Skeletal muscle cell (primary cell): ENCODE measurements at places on chromosomes 6 and 20.

DNA sequence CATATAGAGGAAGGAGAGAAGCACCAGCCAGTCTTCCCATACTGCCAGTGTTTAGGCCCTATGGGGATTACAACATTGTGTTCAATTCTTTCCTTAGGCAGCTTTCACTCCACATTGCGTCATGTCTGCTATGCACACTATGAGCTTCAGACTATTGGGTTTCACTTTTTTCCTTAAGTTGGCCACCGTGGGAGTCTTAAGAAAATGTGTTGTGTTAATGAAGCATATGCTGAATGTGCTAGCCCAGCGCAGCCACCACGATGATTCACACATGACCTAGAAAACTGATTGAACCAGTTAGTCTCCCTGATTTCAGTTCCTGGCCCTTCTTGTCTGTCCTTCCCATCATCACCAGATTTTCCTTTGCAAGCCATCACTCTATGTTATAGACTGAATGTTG lies 21.5 kb downstream of the TUBB2B start:
- peak; percentile 98 for DNase-seq

- no peak for DNase-seq
These were observed 751.0 kb downstream of the CD109 start for GRCh38 chr6:74447013-74447412.

DNA sequence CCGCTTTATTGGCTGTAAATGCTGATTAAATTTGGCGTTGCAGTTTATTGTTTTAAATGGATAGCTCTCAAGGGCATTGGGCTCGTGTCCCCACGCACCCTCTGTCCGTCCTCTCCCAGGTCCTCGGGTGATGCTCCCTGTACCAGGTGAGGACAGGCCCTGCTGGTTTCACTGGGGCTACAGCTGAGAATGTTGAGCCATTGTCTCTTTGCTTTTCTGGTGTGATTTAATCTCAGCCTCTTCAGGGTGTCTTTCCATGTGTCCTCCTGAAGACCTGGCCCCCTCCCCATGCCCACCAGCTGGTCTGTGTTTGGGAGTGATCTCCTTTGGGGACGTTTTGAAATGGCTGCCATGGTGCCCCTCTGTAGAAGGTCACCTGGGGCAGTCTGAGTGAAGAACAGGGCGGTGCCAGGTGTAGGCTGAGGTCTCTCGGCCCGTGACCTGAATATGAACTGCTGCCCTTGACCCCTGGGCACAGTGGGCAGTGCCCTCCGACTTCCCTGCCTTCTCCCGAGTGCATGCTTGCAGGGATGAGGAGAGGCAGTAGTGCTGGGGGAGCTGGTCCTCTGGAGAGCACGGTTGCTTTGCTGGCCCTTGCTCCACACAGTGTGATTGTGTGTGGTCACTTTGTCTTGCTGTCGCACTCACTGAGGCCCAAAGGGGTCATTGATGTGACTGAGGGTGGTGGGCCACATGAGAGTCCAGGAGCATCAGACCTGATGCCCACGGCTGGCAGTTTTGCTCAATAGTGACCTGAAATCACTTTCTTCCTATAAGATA lies 12.4 kb upstream of the C20orf204 start:
- no peak for DNase-seq

DNA sequence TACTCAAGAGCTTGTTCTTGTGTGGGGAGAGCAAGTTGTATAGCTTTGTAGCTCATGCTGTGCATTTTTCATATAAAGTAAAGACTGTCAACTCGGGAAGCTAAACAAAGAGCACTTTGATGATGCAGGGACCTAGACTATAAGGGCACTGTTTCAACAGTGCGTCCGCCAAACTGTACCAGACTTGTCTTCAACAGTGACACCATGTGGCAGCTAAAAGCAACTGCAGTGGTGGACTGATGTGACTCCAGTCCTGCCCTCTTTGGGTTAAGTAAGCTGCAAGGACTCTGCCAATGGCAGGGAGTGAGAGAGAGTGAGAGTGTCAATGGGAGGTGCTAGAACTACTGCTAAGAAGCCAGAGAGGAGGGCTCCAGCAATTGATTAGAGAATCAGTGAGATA lies 48.1 kb upstream of the MC3R start:
- no peak for DNase-seq

- no peak for DNase-seq
These were observed 7.0 kb upstream of the RIN2 start for GRCh38 chr20:19750907-19751636.

GRCh38 chr20:1376408-1377270 lies 16.2 kb downstream of the FKBP1A start:
- no peak for DNase-seq

DNA sequence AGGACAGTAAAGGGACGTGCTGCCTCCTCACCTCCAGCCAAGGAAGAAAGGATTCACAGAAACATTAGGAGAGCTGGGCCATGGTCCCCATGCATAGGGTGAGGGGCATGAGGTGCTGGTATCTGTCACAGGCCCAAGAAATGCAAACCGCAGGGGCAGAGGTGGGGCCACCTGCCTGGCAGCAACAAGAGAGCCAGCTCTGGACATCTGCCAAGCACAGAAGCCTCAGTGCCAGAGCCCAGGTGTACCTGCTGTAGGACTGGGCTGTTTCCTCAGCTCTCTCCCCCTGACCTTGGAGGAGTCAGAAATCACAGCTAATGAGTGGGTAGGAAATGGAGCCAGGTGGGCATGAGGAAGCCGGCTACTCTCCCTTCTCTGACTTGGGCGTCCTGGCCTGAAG lies 45.3 kb downstream of the SLC2A12 start:
- no peak for DNase-seq

DNA sequence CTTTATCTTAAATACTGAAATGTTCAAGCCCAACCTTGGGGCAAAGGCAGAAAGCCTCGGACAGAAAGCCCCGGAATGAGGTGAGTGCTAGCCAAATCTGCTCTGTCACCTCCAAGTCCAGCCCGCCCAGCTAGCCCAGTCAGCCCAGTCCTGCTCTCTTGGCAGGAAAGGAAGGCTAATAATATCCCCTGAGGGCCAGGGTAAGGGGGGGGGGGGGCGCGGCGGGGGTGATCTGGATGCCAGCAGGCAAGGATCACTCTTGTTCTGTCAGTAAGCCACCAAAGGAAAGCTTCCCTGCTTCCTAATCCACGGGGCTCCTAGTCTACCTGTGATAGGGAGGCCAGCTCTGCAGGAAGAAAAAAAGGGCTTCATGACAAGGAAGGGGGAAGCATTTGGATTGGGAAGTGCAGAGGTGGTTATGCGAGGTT lies 1.1 kb downstream of the NDRG3 start:
- DNase-seq, result no peak

DNA sequence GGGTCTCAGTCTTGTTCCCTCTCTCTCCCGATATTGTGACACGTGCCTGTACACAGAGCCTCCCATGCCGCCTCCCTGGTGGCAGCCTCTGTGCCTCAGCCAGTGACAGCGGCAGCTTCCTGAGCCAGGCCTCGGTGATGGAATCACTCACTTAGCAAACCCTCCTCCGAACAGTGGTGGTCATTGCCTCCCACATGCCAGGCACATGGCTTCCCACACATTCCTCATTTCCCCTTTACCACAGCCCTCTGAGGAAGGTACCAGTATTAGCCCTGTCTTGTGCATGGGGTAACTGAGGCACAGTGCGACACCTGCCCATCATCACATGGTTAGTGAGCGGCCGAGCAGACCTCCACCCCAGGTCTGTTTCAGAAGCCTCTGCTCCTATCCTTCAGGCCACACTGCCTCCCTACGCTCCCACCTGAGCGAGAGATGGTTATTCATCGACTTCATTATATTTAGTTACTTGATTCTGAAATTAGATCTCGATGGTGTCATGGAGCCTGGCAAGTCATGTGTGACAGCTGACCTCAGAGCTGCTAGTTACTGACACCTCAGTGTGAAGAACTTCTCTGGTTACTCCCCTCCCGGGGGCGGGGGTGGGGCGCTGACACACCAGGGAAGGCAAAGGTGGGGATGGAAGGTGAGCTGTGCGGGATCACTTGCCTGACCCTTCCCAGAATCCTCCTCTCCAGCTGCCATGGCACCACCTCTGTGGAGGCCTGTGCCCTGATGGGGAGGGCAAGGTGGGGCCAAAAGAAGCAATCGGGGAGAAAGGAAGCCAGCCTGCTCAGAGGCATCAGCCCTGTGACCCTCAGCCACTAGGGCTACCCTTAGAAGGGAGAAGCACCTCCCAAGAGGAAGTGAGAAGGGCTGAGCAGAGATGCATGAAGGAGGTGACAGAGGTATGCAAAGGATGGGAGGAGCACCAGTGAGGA lies 17.9 kb downstream of the MDGA1 start:
- no peak for DNase-seq

- no peak for DNase-seq
These were observed 172.3 kb downstream of the TMEM242 start for GRCh38 chr6:157151029-157151428.

DNA sequence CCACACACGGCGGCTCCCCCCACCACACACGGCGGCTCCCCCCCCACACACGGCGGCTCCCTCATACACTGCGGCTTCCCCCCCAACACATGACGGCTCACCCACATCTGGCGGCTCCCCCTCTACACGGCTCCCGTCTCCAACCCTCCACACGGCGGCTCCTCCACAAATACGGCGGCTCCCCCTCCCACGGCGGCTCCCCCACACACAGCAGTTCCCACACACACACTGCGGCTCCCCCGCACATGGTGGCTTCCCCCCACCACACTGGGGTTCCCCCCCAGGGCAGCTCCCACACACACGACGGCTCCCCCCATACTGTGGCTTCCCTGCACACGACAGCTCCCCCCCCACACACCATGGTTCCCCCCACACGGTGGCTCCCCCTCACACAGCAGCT lies 98.0 kb downstream of the TTLL2 start:
- DNase-seq, result no peak

GRCh38 chr6:43966853-43967718 lies 160.2 kb downstream of the MRPL14 start:
- no peak for DNase-seq

- no peak for DNase-seq
These were observed 12.1 kb downstream of the FOXS1 start for GRCh38 chr20:31833130-31833930.

DNA sequence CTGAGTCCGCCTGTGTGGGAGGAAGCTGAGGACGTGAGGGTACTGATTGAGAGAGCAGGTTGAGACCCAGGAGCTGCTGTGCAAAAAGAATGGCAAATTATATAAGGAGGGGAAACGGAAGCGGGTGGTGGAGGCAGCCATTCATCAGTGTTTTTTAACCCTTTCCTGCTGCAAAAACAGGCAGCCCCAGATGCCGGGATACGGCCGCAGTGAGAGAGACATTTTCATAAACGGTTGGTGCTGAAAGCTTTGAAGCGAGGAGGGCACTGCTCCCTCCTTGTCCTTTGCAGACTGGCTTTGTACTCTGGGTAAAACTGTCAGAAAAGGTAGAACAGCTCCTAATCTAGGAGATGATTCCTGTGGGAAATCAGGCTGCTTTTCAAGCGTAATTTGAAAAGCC lies 56.4 kb downstream of the TTI1 start:
- DNase-seq, result no peak

DNA sequence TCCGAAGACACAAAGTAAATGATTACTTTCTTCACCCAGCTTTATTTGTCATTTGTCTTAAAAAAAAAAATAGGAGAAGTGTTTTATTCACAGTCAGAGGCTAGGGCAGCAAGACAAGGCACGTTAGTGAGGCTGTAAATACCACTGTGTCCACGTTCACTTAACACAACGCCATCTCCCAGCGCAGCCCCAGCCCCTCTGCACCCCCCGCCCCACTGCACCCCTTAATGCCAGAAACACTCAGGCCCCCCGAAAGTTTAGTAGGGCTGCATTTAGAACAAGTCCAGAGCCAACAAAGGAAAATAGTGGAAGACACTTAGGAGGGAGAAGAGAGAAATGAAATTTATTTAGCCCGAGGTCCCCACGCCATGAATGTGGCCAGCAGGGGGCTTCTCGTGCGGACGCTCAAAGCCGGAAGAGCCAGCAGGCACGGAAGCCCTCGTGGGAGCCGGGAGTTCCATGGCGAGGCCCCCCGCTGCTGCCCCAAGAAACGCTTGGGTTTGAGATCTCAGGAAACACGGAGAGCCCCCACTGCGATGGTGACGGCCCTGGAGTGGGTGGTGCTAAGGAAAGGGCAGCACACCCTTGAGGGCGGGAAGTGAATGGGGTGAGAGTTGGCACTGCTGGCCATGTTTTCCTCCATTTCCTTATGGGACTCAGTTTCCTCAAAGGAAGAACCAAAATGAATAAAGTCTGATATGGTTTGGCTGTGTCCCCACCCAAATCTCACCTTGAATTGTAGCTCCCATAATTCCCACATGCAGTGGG lies 50.2 kb downstream of the IYD start:
- DNase-seq, result peak; percentile 16

- DNase-seq, result no peak
These were observed 165.5 kb upstream of the OPRM1 start for GRCh38 chr6:153873541-153873940.

DNA sequence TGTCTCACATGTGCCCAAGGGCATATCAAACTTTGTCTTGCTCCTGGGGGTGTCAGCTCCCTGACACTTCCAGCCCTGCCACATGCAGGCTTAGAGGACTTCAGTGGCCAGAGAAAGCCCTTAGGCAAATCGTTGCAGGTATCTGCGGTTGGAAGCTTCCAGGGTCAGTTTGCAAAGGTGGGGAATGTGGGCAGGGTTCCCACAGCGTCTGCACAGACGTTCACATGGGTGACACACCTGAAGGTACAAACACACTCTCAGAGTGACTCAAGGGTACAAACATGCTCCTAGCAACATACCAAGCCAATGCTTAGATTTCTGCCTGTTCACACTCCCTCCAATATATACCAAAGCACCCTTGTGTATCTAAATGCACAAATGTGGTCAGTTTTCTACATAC lies 30.0 kb downstream of the VSTM2L start:
- no peak for DNase-seq

DNA sequence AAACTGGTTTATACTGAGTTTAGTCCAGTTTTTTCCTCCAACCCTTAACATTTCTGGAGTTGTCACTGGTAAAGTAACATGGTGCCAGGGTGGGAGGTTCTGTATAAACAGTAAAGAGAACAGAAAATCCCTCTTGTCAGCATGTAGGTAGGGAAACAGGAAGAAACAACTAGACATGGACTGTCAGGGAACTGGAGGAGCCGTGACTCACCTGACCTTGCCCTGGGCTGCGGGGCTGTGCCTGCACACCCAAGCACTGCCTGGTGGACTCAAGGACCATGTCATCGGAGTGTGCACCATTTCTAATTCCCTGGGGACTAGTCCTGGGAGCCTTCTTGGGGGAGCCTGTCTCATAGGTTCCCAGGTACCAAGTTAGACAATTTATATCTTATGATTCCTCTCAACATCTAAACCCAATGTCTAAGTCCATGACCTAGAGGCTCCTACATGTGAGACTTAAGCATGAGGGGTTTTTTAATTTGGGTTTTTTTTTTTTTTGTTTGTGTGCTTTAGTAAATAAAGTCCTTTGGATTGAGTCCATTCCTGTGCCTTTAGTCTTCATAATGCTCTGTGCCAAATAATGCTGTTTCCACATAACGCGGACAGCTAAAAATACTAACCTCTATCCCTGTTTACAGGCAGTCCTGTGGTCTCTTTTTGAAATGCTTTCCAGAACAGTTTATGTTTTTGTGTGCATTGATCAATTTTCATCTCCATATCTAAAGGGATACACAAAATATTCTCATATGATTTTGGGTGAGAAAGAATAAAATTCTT lies 136.9 kb upstream of the SUPT3H start:
- DNase-seq, result no peak

GRCh38 chr6:167710363-167710920 lies 116.3 kb upstream of the AFDN start:
- DNase-seq, result no peak
